Right lobe of liver (tissue), 6 donors: ENCODE measurements at places on chromosomes 12 and 14. TPM values are rescaled to one million over a fixed set of nuclear protein-coding genes. Genes with fewer than 3 reads are reported as not detected.

KRT6C gene
- not detected for total RNA-seq

IQSEC3 gene
- total RNA-seq: 0.05 TPM

WSB2 gene
- 44.7 TPM for total RNA-seq

STYK1 gene
- total RNA-seq: not detected

KSR2 gene
- 0.02 TPM for total RNA-seq

GRCh38 chr12:93198086-93198485 is 179.6 kb upstream of the NUDT4 start:
- no peak for DNase-seq

GRCh38 chr14:52315355-52315718 is 1.2 kb downstream of the PTGER2 start:
- no peak for DNase-seq

GRCh38 chr12:25677232-25677937 is 124.3 kb upstream of the LMNTD1 start:
- no peak for DNase-seq

- no peak for DNase-seq
Observed at GRCh38 chr12:10720974-10721650, 2.0 kb downstream of the YBX3 start.

GRCh38 chr14:51821822-51822221 is 38.6 kb upstream of the GNG2 start:
- DNase-seq: no peak

DNA sequence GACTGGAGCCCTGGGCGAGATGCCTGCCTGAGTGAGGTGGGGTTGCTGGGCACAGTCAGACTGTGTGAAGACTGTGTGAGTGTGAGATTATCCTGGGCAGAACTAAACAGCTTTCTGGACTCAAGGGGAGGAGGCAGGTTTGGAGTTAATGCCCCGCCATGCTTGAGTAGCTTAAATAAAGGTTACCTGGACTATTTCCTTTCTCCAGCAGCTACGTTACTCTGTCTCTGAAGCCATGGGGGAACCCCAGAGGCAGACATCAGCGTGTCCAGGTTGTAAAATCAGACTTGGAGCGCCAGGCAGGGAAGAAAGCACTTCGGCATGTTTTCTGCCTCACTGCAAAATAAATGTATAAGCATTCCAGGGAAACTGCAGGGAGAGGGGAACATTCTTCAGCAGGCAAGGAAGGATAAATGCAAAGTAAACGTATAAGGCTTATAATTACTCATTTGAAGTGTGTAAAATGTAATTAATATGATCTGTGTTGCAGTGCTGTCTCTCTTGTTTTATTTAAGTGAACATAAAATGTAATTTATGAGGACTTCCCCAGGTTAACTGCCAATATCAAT is 129.7 kb downstream of the CHST11 start:
- no peak for DNase-seq

GRCh38 chr14:78595797-78596196 is 425.6 kb downstream of the NRXN3 start:
- no peak for DNase-seq

- DNase-seq: no peak
Observed at GRCh38 chr14:106694638-106695393, 1168.4 kb downstream of the TMEM121 start.
